ENCODE measurements at places on chromosomes 5 and 9.

DNA sequence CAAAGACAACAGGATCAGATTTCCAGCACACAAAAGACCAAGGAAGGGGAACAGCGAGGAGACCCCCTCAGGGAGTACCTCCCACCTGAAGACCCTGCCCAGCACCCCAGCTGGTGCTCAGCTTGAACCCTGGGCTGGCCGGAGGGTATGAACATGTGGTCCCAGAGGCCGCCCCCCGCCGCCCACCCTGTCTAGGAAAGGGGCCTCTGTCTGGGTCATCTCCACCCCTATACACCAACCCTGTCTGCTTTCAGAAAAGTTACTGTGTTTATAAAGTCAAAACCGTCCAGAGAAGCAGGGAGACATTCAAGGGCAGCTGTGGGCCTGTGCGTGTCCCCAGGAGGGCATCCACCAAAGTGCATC is 72.2 kb downstream of the ADAMTS2 start:
- DNase-seq, result no peak

- no peak for DNase-seq
These were observed 10.5 kb downstream of the ADGRV1 start for GRCh38 chr5:90569084-90569483.

DNA sequence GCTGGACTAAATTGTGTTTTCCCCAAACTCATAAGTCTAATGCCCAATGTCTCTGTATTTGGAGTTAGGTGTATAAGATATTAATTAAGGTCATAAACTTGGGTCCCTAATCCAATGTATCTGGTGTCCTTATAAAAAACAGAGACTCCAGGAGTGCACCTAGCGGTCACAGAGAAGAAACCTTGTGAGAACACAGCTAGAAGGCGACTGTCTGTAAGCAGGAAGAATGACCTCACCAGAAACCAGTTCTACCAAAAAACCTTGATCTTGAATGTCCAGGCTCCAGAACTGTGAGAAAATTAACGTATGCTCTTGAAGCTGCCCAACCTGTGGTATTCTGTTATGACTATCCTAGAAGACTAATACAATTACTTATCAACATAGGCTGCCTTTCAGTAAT is 591.7 kb upstream of the PTPRD start:
- DNase-seq, result no peak

GRCh38 chr5:135400866-135401265 is 1.8 kb upstream of the MACROH2A1 start:
- no peak for DNase-seq

- DNase-seq, result no peak
These were observed 52.4 kb downstream of the FBXW11 start for GRCh38 chr5:171953860-171954701.

DNA sequence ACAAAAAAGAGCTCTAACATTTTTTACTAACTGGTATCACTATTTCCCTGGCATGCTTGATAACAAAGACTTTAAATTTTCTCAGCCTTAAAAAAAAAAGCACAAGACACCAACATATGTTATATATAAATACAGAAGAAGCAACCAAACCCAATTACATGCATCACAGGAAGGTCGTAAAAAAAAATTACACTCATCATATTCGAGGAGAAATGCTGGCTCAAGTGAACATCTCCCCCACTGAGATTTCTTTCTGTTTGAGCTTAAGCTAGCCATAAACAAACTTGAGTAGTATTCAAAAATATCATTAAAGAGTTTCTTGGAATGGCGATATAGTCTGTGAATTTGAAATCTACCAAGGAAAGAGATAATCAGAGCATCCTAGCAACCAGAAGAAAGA is 7.5 kb upstream of the MSH3 start:
- no peak for DNase-seq

DNA sequence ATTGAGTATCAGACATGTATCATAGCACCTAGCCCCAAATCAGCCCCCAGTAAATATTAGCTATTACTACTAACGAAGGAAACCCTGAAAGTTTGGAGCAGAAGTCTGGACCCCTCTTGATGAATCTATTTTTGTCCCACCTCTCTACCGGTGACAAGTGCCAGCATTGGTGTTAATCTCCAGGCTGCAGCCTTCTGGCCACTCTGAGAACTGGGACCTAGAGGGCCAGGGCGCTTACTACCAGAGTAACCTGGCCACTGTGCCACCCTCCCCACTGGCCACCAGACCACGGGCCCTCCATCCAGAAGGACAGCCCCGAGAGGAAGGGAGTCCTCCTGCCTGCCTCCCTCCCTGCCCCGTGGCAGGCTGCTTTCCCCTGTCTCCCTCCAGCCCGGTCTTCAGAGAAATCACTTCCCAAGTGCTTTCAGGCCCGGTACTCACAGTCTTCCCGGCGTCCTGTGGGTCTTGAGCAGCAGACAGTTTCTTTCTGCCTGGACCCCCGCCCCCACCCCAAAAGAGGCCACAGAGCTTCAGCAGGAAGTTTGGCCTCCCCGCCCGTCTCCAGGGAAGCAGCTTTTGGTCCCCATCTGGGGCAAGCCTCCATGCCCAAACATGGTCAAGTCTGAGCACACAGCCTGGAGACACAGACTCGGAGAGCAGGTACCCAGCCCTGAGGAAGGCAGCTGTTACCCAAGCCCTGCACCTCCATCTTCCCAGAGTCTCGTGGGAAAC is at the start of gene KCNMB1:
Gene KCNMB1 (minus strand): TSS at position 550 of the 732 bp plus-strand sequence. CDS start 3,920 bp downstream, outside the sequence.
- DNase-seq, result no peak

DNA sequence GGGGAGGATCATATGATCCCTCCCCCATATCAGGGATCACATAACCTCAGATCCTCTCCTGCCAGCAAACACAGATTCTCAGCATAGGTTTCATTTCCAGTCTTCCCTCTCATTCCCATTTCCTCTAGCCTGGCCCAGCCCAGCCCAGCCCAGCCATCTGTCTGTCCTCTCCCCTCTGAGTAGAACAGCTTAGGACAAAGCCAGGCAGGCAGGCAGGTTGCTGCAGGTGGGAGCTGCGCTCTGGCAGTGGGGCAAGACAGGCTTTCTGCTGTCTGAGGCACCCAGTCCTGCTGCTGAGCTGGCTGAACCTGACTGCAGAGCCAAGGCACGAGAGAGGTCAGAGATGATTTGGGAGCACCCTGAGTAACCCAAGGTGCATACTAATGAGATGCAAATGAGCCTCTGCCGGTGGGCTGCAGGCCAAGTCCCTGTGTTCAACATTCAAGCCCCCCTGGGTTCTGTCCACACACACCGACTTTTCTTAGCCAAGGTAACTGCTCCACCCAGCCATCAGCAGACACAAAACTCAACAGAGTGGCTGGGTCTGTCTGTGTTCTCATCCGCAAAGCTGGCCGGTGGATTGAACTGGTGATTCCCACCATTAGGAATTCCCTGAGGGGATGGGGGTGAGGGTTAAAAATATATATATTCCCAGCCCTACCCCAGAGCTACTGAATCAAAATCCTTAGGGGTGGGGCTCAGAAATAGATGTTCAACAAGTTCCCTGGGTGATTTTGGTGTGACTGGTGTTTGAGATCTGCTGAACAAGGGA is 9.1 kb downstream of the FAT2 start:
- DNase-seq, result no peak

DNA sequence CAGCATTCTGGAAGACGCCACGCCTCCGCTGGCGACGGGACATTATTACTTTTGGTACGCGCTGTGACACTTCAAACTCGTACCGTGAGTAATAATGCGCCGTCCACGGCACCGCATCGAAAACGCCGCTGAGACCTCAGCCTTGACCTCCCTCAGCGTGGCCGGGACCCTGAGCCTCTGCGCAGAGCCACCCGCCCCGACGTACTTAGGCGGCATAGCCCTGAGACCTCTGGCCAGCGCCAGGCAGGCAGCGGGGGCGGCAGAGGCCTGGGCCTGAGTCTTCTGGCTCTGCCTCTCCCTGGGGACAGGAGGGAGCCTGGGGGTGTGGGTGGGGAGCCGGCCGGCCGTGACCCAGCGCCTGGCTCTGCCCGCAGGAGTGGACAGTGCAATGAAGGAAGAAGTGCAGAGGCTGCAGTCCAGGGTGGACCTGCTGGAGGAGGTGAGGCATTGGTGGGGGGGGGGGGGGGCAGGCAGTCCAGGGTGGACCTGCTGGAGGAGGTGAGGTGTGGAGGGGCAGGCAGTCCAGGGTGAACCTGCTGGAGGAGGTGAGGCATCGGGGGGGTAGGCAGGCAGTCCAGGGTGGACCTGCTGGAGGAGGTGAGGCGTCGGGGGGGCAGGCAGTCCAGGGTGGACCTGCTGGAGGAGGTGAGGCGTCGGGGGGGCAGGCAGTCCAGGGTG is 8.0 kb downstream of the EGFL7 start:
- no peak for DNase-seq

GRCh38 chr5:55633574-55634208 is 78.4 kb downstream of the SLC38A9 start:
- no peak for DNase-seq

GRCh38 chr9:7892975-7893374 is 93.4 kb upstream of the DMAC1 start:
- DNase-seq, result no peak
